ENCODE measurements at places on chromosomes 4 and X.
A peak's percentile ranks its signal among the peaks of the same experiment; 100 is the strongest.

- DNase-seq, result no peak
These were observed 372.1 kb downstream of the BMPR1B start for GRCh38 chr4:95129821-95130311.

DNA sequence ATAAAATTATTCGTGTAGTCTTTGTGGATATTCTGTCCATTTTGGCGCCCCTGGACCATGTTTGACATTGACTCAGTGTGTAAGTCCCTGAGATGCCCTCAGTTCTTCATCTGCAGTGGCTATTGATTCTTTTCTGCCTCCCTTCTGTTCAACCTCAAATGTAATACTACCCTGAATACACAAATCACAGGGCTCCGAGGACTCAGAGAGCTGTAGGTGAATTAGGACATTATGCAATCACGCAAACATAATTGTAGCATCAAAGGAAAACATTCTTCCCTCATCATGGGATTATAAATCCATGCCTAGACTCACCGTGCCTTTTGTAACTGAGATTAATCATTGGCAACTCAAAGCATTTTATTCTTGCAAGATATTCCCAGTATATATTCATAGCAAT is 161.4 kb upstream of the PACRGL start:
- DNase-seq, result no peak

- DNase-seq, result no peak
These were observed 96.0 kb upstream of the NUDT6 start for GRCh38 chr4:123018396-123018775.

GRCh38 chr4:42644897-42645296 is 12.0 kb downstream of the ATP8A1 start:
- no peak for DNase-seq

- no peak for DNase-seq
These were observed 128.3 kb downstream of the TSPAN5 start for GRCh38 chr4:98529970-98530569.

DNA sequence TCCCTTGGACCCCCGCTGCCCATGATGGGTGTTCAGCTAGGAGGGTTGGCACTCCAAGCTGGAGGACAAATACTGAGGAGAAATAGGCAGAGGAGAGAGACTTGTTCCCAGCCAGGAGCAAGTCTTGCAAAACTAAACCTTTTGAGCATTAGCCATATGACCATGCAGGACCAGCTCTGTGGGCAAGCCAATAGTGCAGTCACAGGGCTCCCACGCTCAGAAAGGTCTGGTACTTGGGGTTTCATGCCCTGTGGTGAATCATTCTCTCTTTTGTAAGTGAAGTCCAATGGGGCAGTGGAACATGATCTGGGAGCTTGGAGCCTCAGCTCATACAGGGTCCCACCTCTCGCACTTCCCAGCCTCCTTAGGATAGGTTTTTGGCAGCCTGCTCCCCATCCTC is 300.9 kb downstream of the BCOR start:
- no peak for DNase-seq

- no peak for DNase-seq
These were observed 23.9 kb upstream of the CXCL13 start for GRCh38 chr4:77581724-77582123.

DNA sequence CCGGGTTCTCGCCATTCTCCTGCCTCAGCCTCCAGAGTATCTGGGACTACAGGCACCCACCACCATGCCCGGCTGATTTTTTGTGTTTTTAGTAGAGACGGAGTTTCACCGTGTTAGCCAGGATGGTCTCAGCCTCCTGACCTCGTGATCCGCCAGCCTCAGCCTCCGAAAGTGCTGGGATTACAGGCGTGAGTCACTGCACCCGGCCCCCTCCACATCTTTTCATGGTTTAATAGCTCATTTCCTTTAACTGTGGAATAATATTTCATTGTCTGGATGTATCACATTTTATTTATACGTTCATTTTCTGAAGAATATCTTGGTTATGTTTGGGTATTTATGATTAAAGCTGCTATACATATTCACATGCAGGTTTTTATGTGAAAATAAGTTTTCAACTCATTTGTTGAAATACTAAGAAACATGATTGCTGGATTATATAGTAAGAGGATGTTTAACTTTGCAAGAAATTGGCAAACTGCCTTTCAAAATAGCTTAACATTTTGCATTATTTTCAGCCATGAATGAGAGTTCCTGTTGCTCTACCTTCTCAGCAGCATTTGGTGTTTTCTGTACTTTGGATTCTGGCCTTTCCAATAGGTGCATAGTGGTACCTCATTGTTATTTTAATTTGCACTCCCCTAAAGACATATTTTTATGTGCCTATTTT is 591.9 kb downstream of the TECRL start:
- no peak for DNase-seq

DNA sequence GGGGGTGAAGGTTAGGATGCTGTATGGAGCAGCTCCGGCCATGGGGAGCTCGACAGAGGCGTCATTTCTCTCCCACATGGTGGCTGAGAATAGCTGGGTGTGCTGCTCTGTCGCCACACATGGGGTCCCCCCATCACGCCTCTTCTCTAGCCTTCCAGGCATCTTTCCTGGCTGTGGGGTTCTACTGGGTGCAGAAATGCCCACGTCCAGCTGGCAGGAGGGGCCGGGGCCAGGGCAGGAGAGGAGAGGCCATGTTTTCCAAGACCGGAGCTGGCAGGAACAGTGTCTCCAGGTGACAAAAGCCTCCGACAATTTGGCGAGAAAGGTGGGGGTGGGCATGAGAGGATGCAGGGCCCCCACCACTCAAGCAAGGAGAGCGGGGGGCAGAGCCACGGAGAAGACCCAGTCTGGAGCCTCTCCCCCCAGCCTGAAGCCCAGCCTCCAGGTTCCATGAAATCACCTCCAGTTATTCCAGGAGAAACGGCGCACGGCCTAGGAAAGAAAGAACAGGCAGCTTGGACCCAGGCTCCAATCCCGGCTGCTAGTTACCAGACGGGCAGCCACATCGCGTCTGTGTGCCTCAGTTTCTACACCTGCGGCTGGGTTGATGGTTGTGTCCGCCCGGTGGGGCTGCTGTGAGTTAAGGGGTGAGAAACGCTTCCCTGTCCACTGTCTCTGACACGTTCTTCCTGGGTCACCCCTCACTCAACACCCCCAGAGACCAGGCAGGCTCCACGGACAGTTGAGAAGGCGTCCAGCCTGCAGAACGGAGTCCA is 27.4 kb upstream of the SPON2 start:
- no peak for DNase-seq

GRCh38 chr4:39048311-39048710 is 13.7 kb upstream of the KLHL5 start:
- no peak for DNase-seq

- DNase-seq, result no peak
These were observed 1627.5 kb upstream of the TENM3 start for GRCh38 chr4:180615746-180616145.

GRCh38 chr4:10343656-10344055 is 113.6 kb downstream of the ZNF518B start:
- no peak for DNase-seq

DNA sequence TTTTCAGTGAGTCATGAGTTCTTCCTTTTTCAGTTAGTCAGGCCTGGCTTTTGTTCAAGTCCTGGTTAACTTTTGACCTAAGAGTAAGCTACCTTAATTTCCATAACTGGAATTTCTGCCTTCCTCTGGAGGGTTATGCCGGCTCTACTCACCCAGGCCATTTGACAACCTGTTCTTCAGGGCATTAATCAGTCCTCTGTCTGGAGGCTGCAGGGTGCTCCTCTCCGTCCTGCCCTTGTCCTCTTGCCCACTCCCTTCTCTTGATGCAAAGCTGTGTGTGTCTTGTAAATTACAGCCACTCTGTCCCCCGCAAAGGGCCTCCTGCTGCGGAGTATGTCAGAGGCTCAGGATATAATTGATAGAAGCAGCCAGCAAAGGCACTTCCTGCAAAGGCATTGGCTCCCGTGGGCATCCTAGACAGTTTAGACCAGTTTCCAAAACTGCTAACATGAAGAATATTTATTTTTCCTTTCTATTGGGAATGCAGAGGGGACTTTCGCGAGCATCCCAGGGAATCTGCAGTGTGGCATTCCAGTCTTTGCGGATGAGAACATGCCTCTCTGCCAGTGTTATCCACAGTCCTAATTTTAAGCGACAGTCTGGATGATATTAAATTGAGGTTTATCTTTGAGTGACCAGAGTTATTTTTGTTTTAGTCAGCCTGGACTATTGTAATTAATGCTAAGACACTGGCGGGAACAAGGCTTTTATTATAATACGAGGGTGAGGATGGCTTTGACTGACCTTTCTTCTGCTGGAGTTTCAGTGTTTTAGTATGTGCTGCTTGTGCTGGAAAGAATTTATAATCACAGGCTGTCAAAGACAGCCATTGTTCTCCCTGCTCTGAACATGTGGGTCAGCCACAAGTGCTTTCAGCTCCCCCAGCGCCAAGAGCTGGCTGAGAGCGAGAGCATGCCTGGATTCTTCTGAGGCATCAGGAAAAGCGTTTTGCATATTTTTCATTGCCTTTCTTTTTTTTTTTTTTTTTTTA is 74.2 kb downstream of the LIMCH1 start:
- no peak for DNase-seq

DNA sequence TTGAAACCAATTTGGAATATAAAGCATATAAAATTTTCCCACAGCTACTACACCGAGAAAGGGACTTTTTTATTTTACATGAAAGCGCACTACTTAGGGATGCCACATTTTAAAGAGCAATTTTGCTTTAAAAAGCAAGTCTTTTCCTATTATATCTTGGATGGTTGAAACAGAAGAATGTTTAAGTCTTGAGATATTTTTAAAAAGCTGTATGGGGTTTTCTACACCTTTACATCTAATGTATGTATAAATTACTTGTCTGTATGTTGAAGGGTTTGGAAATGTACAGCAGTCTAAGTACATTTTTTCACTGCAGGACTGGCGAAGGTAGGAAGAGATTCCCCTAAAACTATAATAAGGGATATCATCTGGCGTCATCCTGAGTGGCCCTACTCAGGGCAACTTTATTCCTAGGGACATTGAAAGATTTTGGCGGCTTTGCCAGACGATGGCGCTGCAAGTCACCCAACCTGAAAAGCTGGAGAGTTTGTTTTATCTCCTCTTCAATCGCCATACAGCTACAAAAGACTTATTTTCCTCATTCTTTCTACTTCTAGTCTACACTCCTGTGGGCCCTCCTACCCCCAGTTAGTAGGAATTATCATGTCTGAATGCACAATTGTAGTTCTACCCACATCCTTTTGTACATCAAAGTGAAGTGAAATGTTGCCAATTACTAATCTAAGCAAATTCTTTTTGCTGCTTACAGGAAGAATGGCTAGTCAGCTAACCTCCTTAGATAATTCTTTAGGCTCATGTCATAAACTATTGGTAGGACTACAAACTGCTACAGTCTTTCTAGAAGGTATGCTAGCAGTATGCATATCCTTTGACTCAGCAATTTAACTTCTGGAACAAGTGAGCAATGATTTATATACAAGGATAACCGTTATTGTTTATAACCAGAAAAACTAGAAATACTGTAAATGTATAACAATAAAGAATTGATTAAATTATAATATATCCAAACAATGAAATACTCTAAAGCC is 782 bp upstream of the NEK1 start:
- peak; percentile 54 for DNase-seq

GRCh38 chr4:127965803-127966175 is 583 bp downstream of the ABHD18 start:
- DNase-seq, result peak; percentile 42

GRCh38 chrX:71366674-71367256 is 608 bp downstream of the TAF1 start:
- no peak for DNase-seq

DNA sequence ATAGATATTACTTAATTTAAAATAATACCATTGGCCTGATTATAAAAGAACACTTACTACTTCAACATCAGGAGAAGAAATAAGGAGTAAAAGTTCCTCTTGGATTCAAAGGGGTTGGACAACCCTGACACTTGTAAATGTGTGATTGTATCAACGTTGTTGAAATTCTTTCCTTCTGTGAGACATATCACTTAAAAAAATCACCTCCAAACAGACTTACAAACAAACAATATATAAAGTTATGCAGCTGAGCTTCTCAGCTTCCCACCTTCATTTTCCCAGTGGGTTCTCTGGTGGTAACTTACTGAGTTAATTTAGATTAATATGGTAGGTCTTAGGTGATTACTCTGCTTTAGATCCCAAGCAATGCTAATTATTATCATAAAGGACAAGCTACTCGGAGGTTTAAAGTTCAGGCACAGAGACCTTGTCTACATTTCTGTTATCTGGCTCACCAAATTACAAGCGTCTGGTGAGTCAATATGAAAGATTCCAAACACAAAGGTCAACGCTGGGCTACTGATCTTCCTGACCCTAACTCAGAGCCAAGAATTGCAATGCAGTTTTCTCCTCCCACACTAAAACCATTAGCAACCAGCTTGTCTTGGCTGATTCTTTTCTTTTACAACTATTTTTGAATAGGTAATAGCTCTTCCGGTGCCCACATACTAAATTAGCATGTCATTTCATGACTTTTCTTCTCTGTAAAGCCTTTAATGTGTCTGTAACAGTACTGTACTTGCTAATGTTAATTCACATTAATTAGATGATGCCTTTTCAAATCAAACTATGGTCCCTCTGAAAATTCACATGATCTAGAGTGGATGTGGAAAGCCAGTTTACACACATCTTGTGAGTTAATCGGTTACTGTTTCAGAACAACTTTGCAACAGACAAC is 157.6 kb downstream of the RASL11B start:
- no peak for DNase-seq

DNA sequence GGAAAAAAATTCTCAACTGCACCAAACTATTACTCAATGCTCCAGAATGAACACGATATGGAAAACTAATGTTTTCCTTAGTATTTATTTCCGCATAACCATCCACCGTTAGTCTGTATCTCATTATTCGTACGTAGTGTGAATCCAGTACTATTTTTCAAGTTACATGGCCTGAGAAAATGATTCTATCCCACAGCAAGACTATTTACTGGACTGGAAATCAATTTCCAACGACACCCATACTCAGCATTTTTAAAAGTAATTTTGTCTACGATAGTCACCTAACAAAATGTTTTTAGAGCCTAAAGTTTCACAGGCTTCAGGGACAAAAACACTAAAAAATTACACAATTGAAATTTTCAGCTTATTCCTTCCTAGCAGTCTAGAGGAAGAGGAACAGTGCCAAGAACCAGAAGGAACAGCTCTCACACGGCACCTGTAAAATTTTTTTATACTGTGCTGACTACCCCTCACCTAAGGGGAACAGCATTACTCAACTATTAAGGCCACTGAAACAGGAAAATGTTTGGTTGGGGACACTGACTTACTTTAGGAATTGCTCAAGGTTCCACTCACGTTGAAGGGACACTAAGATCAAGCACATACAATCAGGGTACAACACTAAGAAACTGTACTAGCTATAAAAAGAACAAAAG is 9.6 kb downstream of the UBE2D3 start:
- no peak for DNase-seq

DNA sequence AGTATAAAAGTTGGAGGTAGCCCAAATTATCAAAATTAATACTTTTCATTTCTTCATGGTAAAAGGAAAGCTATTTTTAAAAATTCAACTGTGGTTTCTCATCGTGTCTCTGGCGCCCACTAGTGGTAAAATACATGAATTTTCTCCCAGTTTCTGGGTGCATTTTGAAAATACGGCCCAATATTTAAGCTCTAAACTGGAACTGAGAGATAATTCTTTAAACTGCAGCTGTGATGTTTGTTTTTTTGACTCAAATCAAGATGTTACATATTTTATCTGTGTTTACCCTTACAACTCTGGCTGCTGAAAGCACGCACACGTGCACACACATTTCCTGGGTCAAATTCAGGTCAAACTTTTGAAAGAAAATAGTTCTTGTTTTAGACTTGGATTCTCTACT is 123.9 kb upstream of the ACSL4 start:
- DNase-seq, result peak; percentile 12
